ENCODE measurements at places on chromosomes 2 and 18.
A peak's percentile ranks its signal among the peaks of the same experiment; 100 is the strongest.

DNA sequence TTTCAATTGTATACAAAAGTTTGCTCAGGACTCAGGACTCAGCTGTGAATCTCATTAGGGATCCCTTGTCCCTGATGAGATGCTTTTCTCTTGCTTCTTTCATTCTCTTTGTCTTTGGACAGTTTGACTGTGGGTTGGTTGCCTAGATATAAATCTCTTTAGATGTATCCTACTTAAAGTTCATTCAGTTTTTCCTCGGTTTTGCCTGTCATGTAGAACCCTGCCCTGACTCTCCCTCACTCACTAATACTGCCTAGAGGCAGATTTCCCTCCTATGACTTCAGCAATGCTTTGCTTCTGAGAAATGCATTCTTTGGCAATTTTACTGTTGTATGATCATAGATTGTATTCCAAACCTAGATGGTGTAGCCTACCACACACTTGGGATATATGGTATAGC lies 421.4 kb upstream of the TCF4 start:
- no peak for DNase-seq

GRCh38 chr2:144323946-144324345 lies 196.0 kb downstream of the ZEB2 start:
- no peak for DNase-seq

GRCh38 chr2:237944302-237944701 lies 22.5 kb upstream of the UBE2F start:
- no peak for DNase-seq

GRCh38 chr2:216842636-216843035 lies 17.2 kb downstream of the TNP1 start:
- no peak for DNase-seq

- no peak for DNase-seq
Measured at GRCh38 chr2:195419033-195419432, 238.0 kb upstream of the SLC39A10 start.

- no peak for DNase-seq
Measured at GRCh38 chr2:78985558-78985957, 39.9 kb upstream of the REG3G start.

- no peak for DNase-seq
Measured at GRCh38 chr2:153230977-153231376, 247.6 kb downstream of the RPRM start.

GRCh38 chr2:13616616-13617015 lies 899.9 kb downstream of the TRIB2 start:
- no peak for DNase-seq

- DNase-seq, result no peak
Measured at GRCh38 chr2:96523659-96524481, 12.7 kb upstream of the ARID5A start.

DNA sequence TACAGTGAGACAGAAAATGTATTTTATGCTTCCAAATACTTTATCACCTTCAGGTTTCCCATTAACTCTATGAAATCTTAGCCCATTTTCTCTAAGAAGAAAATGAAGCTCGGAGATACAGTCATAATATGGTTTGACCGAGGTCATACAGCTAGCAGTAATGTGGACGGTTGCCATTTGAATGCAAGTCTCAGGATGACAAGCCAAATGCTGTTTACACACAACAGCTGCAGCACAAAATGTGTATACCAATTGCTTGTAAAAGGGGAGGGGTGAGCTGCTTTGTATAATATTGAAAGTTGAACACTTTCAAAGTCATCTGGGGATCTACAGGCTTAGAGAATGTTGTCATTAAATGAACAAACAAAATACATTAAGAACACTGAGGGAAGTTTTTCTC lies 93.8 kb upstream of the FSIP2 start:
- no peak for DNase-seq

GRCh38 chr18:22563164-22563583 lies 145.5 kb upstream of the CTAGE1 start:
- DNase-seq, result peak; percentile 84

DNA sequence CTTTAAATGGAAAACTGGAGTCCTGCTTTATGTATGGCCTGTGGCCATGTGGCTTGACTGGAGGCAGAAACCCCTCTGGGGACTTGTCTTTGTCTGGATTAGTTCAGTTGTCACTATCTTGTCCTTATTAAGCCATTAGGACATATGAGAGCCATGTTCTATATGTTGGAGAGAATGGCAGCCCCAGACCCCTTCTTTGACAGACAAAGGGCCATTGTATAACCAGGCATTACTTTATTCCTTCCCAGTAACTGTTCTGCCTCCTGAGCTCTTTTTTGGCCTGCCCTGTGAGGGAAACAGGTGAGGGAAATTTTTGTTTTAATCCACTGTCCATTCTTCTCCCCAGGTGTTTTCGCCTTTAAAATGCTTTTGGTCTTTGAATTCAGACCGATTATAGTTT lies 43.3 kb downstream of the FSHR start:
- no peak for DNase-seq

GRCh38 chr2:16330571-16330970 lies 335.1 kb downstream of the CYRIA start:
- DNase-seq, result no peak

GRCh38 chr2:146467425-146467824 lies 1377.4 kb upstream of the ACVR2A start:
- no peak for DNase-seq

DNA sequence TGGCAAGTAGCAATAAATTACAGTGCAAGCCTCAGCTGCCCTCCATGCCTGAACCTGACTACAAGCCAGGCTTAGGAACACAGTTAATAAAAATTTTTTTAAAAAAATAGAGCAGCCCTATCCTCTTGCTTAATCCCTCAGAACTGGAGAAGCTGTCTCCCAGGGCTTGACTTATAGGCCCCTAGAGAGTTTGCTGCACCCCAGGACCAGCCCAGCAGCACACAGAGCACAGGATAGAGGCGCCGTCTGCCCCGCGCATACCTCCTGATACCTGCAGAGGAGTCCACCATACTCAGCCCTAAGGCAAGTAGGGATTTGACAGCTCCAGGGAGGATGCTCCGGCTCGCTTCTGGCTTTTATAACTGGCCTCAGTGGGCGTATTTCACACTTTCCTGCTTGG lies 548.6 kb upstream of the RAB6C start:
- no peak for DNase-seq

DNA sequence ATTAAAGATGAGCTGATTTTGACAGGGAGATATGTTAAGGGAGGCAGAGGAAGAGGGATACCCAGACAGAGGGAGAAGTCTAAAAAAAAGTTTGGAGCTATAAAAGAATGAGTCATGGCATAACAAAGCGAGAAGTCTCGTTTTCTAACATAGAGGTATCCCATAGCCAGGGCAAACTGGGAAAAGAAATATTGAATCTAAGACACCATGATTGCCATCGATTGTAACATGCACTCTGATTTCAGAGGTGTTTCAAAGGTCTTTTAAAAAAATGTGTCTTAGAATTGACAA lies 110.7 kb downstream of the MDH1 start:
- no peak for DNase-seq

GRCh38 chr18:49030692-49031443 lies 80.1 kb upstream of the SMAD7 start:
- no peak for DNase-seq
